ENCODE measurements at places on chromosomes 3 and 15.

DNA sequence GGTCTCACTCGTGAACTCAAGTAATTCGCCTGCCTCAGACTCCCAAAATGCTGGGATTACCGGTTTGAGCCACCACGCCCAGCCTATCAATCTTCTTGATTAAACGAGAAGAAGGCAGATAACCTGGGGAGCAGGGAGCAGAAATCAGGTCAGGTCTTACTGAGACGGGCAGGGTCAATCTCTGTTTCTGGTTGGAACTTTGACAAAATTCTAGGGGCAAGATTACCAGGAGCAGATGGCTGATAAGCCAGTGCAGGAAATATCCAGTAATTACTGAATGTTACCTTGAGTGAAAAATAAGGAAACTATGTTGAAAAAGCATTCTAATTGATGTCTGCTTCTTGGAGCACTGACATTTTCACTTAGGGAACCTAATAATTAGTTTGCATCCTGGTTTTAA lies 24.4 kb upstream of the GOLM2 start:
- no peak for DNase-seq

DNA sequence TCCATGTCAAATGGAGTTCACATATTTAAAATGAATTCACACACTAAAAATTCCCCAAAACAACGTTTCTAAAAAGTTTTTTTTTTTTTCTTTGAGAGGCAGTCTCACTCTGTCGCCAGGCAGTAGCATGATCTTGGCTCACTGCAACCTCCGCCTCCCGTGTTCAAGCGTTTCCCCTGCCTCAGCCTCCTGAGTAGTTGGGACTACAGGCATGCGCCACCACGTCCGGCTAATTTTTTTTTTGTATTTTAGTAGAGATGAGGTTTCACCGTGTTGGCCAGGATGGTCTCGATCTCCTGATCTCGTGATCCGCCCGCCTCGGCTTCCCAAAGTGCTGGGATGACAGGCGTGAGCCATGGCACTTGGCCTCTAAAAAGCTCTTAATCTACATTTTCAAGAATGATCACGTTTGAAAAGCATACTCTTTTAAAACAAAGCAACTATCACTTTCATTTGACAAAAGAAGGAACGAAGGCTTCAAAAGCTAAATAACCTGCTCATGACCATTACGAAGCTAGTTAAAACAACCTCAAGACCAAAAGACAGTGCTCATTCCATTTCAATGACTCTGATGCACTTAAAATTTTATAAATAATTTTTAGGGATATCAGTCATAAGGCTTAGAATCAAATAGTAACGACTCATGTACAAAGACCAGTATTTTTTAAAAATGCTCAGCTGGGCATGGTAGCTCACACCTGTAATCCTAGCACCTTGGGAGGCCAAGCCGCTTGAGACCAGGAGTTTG lies 5.5 kb downstream of the UBE3A start:
- DNase-seq = peak; percentile 23

GRCh38 chr15:58795825-58796224 lies 24.7 kb downstream of the MINDY2 start:
- no peak for DNase-seq

DNA sequence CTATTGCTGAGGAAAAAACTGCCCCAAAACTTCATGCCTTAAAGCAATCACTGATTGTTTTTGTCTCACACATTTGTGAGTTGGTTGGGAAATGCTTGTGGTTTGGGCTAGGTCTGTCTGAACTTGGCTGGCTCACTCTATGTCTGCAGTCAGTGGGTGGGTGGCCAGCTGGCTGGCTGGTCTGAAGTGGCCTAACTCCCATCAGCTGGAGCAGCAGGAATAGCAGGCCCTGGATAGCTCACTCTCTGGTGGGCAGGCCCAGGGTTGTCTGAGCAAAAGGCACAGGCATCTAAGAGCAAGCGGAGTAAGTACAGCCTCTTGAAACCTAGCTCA lies 37.7 kb upstream of the PRR20G start:
- peak; percentile 31 for DNase-seq

- no peak for DNase-seq
Measured at GRCh38 chr15:89184357-89184756, 37.0 kb downstream of the RLBP1 start.

GRCh38 chr3:169350228-169350627 lies 313.3 kb downstream of the MECOM start:
- no peak for DNase-seq

DNA sequence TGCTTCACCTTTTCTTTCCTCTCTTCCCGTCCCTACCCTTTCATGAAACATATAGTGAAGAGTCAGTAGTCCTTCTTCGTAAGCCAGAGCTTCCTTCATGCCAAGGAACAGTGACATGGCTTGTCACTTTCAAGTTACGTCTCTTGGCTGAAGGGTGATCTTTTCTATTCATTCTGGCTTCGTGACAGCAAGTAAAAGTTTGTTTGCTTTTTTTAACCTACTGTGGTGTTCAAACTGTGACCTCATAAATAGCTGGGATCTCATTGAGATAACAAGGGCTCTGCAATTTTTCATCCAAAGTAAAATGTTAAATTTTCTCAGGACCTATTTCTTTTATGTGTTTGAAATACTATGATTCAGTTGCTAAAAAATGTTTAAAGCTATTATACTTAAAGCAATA lies 10.5 kb downstream of the CDIN1 start:
- peak; percentile 67 for DNase-seq

DNA sequence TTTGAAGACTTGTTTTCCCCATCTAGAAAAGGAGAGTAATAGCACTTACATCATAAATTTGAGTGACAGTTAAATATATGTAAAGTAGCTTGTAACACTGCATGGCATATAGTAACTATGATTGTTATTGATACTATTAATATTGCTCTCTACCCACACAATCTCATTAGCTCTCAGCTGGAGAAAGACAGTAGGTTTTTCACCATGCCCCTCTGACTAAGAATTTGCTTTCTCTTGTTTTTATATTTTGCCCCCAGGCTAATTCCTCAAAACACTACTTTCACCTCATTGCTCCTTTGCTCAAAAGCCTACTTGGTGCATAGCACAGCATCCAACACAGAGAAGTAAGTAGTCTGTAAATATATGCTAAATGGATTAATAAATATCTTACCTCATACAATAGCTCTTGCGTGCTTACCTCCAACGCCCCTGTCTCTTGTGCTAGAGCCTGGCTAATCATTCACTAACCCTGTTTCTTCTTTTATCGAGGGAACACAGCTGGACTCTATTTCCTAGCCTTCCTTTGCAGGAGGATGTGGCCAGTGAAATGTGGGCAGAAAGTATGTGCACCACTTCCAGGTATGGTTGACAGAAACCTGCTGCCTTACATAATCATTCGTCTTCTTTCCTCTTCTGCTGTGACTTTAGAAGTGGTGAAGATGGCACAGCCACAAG lies 190.0 kb downstream of the PLCH1 start:
- no peak for DNase-seq

- DNase-seq = no peak
Measured at GRCh38 chr3:10837849-10838248, 21.8 kb downstream of the SLC6A11 start.

DNA sequence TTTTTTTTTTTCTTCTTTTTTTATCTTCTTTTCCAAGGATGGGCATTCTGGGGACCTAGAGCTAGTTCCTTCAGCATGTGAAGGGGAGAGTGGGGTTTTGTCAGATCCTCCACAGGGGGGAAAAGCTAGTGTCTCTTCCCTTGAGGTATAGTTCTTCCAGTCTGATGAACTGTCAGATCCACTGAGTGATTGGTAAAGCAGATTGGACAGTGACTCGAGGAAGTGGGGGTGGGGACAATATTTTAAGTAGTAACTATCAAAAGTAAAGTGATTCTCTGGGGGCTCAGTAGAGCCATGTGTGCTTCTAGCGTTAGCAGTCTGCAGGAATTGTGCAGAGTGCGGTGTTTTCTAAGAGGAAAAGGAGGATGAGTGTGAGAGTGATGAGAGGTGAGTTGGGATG lies 62.0 kb upstream of the TRIM71 start:
- no peak for DNase-seq

- no peak for DNase-seq
Measured at GRCh38 chr3:10614168-10614567, 108.8 kb upstream of the ATP2B2 start.

DNA sequence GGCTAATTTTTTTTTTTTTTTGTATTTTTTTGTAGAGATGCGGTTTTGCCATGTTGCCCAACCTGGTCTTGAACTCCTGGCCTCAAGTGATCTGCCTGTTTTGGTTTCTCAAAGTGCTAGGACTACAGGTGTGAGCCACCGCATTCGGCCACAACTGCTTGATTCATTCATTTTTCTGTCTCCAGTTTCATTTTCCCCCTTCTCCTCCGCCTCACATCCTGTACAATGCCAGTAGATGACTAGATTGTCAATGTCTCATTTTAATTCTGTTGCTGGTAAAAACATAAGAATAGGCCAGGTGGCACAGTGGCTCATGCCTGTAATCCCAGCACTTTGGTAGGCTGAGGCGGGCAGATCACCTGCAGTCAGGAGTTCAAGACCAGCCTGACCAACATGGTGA lies 12.0 kb upstream of the ZNF592 start:
- DNase-seq = no peak

- DNase-seq = peak; percentile 5
Measured at GRCh38 chr3:169624533-169624972, 39.0 kb downstream of the MECOM start.

GRCh38 chr3:61808999-61809398 lies 247.6 kb downstream of the PTPRG start:
- DNase-seq = no peak

DNA sequence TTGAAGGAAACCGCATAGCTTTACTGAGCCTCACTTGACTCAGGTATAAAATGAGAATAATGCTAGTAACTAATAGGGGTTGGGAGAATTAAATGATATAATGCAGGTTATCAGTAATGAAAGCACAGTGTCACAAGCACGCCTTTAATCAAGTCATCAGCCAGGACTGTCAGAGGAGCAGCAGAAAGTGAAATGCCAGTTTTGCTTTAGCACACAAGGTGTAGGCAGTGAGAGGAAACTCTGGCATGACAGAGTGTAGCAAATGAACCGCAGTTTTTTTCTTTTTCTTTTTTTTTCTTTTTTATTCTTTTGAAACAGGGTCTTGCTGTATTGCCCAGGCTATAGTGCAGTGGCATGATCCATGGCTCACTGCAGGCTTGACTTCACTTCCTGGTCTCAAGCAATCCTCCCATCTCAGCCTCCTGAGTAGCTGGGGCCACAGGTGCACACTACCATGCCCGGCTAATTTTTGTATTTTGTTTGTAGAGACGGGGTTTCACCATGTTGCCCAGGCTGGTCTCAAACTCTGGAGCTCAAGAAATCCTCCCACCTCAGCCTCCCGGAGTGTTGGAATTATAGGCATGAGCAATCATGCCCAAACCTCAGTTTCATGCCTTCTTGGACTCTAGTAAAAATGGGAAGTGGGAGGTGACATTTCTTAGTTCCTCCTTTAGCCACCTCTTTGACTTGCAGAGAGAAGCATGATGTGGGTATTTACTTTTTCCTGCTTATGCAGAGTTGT lies 9.7 kb upstream of the SCAANT1 start:
- no peak for DNase-seq

GRCh38 chr3:40718681-40719080 lies 193.9 kb downstream of the ZNF621 start:
- DNase-seq = no peak

GRCh38 chr3:136929977-136930670 lies 27.7 kb upstream of the IL20RB start:
- DNase-seq = no peak

- no peak for DNase-seq
Measured at GRCh38 chr3:166706094-166706493, 674.0 kb downstream of the ZBBX start.

- DNase-seq = peak; percentile 22
Measured at GRCh38 chr3:138381950-138382715, 33.8 kb downstream of the MRAS start.

DNA sequence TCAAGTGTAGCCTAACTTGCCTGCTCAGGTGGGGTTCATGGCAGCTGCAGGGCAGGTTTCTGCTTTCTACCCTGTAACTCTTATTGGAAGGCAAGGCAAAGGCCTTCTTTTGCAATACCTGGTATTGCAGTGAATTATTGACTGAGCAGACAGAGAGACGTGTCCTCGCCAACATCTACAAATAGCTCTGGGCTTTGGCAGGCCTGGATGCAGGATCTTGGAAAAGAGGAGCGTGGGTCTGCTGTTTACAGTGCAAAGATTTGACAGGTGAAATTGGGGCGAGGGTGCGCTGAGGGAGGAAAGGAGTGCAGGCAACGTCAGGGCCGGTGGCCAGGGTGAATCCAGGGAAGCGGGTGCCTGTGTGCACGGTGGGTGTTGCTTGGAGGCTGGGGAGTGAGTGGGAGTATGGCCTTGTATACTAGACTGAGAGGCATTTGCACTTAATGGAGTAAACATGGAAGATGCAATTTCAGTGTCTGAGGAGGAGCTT lies 44.5 kb downstream of the ST6GAL1 start:
- DNase-seq = no peak

DNA sequence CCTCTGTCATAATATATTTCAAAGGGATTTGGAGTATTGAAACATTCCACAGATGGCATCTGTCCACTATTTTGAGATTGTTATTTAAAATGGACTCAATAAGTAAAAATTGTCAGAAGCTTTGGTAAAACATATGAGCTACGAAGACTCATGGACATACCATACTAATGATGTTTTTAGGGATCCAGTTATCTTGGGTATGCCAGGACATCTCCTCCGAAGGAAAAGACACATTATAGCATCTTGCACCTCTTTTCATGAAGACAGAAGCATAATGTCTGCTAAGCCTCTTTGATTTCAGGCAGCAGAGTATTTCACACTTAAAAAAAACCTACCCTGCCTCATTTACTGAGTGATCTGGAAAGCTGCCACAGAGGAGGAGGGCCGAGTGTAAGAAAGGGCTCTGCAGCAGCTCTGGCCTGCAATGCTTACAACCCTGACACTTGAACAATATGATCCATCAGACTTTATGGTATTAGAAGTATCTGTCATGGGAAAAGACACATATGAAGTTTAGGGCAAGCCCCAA lies 284.8 kb downstream of the TUSC7 start:
- no peak for DNase-seq

DNA sequence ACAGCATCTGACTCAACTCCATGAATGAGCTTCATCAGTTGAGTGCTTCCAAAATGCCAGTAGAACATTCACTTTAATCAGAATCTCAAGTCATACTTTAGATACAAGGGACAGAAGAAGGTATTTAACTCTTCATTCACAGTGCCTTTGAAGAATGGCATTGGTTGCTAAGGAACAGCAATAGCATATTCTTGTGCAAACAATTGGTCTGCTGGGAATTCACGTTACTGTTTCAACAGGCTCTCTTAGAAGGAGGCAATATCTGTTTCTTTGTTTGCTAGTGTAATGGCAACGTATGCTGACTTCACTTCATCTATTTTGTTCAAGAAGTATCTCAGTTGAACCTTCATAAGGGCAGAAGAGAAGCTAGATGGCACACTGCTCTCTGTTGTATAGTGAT lies 113.9 kb downstream of the TMEM108 start:
- DNase-seq = no peak

GRCh38 chr3:187802928-187803259 lies 57.6 kb upstream of the BCL6 start:
- DNase-seq = no peak

DNA sequence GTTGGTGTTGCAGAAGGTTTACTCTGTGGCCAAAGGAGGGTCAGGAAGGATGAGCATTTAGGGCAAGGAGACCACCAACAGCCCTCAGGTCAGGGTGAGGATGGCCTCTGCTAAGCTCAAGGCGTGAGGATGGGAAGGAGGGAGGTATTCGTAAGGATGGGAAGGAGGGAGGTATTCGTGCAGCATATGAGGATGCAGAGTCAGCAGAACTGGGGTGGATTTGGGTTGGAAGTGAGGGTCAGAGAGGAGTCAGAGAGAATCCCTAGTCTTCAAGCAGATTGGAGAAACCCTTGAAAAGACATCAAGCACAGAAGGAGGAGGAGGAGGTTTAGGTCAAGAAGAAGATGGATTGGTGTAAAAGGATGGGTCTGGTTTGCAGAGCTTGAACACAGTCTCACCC lies 4.0 kb downstream of the CCR5 start:
- DNase-seq = no peak

Measured in astrocyte (in vitro differentiated cells and primary cell).